Naive thymus-derived CD8-positive, alpha-beta T cell (primary cell): ENCODE measurements at places on chromosomes 5 and 9.
A peak's percentile ranks its signal among the peaks of the same experiment; 100 is the strongest.

GRCh38 chr5:110371725-110372041 is 354.8 kb downstream of the TMEM232 start:
- DNase-seq: no peak

DNA sequence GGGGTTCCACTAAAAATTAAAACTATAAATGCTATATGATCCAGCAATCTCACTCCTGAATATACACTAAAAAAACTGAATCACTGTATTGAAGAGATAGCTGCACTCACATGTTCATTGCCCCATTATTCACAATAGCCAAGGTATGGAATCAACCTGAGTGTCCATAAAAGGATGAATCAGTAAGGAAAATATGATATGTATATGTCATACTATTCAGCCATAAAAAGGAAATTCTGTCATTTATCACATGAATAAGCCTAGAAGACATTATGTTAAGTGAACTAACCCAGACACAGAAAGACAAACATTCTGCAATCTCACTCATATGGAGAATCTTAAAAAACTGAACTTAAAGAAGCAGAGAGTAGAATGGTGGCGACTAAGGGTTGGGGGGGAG is 1376.2 kb upstream of the CDH9 start:
- DNase-seq: no peak

DNA sequence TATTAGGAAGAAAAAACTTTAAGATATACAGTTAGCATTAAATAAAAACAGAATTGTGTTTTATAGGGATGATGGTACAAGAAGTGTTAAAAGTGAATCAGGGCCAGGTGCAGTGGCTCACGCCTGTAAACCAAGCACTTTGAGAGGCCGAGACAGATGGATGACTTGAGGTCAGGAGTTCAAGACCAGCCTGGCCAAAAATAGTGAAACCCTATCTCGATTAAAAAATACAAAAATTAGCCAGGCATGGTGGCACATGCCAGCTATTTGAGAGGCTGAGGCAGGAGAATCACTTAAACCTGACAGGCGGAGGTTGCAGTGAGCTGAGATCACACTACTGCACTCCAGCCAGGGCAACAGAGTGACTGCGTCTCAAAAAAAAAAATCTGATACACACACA is 282.9 kb upstream of the ATP10B start:
- DNase-seq: no peak

DNA sequence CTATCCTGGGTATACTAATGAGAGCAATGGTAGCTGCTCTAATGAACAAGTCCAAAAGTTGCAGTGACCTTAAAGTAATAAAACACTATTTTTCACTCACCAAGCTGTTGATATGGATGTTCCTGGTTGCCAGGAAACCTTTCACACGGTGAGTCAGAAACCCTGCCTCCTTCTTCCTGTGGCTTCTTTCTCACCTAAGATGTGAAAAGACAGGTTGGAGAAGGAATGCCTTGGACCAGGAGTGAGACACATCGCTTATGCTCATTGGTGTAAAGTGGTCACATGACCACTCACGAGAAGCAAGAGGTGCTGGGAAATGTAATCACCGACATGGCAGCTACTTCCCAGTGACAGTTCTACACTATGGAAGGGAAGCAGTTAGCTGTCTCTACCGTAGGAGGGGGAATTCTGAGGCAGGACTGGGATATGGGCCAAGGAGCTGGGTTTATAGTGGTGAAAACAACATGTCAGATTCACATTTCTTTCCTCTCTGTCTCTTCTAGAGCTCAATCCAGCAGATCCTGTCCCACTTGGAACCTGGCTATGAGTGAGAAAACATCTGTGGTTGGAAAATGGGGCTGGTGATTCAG is 320.4 kb upstream of the KLF4 start:
- no peak for DNase-seq

GRCh38 chr5:163622799-163623198 is 117.4 kb downstream of the MAT2B start:
- DNase-seq: no peak

- no peak for DNase-seq
Observed at GRCh38 chr9:120892748-120893610, 16.0 kb upstream of the PHF19 start.

DNA sequence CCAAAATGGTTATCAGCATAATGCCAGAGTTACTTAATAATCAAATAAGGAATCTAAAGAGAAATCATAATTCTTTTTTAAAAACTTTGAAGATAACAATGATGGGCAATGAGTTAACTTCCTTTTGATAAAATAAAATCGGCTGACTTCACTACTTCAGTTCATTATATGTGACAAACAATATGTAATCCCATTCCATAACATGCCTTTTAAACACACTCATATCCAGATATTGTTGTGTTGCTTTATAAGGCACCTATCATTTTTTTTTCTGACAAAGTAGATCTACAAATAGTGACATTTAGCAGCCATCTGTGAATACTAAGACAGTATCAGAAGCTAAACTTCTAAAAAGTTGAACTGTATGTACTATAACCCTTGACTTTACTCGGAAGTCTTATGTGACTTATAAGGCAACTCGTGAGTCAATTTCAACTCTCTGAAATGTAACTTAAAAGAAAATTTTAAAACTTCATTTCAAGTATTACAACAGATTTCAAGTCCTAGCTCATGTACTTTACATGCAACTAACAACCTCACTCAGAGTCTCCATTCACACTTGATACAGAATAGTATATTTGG is 7.5 kb downstream of the ADAMTS6 start:
- DNase-seq: no peak

GRCh38 chr5:108561416-108562204 is 179.7 kb upstream of the FBXL17 start:
- DNase-seq: no peak

GRCh38 chr9:89483592-89484474 is 14.1 kb downstream of the SEMA4D start:
- peak; percentile 75 for DNase-seq

GRCh38 chr9:99894826-99895225 is 11.6 kb upstream of the STX17 start:
- DNase-seq: no peak
